ENCODE measurements at places on chromosomes 12 and 14.

DNA sequence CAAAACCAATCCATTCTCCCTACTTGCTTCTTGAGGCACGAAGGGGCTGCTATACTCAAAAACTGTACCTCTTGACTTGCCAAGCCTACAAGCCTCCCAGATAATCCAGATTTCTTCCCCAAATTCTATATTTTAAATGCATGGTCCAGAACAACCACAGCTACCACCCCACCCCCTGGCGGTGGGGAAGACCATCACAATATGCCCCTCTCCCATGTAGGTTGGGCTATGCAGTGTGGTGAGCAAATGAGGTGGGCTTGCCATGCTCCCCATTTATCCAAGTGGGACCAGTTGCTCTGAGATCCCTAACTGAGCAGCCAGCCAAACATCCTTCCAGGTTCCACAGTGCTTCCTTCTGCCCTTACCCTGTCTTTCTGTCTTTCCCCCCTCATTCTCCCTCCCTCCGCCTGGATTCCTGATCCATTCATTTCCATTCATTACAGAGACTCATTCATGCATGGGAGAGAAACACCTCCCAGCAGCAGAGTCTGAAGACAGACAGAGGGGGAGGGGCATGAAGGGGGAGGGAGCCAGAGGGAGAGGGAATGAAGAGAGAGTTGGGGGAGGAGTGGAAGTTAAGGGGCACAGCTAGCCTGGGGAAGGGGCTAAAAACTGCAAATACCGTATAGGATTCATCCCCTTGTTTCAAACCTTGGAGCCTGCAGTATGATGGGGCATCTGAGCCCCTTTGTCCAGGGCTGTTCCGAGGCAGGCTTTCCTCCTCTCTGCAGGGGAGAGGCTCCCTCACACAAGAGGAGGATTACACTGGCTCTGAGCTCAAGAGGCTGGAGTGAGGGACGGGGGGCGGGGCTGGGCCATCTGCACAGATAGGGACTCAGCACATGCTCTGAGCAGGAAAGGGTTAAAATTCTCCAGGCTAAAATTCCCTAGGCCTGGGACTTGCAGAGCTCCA lies 4.4 kb downstream of the ZNF219 start:
- DNase-seq: no peak

GRCh38 chr14:44297437-44297836 lies 209.6 kb downstream of the FSCB start:
- no peak for DNase-seq

GRCh38 chr14:79510659-79511058 lies 700.6 kb downstream of the DIO2 start:
- DNase-seq: no peak

DNA sequence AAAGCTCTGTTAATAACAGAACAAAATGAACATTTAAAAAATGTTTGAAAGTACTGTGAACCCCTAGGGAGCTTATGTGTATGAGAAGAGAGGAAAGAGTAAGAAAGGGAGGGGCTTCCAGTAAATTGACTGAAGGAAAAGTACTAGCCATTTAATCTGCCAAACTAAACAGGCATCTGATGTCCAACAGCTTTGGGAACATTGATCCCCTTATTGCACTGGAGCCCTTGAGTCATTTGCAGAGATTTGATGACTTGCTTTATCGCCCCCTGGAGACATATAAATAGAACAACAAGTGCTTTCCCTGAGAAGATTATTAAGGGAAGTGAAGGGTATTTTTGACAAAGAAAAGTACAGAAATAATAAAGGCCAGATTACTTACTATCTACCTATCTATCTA lies 319.3 kb upstream of the NOVA1 start:
- no peak for DNase-seq

- DNase-seq: no peak
Observed at GRCh38 chr12:30417697-30418231, 277.9 kb downstream of the IPO8 start.

GRCh38 chr12:109467978-109468676 lies 9.0 kb downstream of the KCTD10 start:
- no peak for DNase-seq

- no peak for DNase-seq
Observed at GRCh38 chr12:131917139-131917710, 11.9 kb upstream of the PUS1 start.

Data from Kasumi-1 (cell line).